ENCODE measurements at places on chromosomes 12 and 14.

GRCh38 chr14:87001333-87001732 lies 991.6 kb downstream of the GALC start:
- DNase-seq = no peak

- no peak for DNase-seq
Measured at GRCh38 chr12:122882908-122883558, 12.9 kb downstream of the VPS37B start.

- no peak for DNase-seq
Measured at GRCh38 chr14:95133282-95133681, 24.0 kb downstream of the DICER1 start.

DNA sequence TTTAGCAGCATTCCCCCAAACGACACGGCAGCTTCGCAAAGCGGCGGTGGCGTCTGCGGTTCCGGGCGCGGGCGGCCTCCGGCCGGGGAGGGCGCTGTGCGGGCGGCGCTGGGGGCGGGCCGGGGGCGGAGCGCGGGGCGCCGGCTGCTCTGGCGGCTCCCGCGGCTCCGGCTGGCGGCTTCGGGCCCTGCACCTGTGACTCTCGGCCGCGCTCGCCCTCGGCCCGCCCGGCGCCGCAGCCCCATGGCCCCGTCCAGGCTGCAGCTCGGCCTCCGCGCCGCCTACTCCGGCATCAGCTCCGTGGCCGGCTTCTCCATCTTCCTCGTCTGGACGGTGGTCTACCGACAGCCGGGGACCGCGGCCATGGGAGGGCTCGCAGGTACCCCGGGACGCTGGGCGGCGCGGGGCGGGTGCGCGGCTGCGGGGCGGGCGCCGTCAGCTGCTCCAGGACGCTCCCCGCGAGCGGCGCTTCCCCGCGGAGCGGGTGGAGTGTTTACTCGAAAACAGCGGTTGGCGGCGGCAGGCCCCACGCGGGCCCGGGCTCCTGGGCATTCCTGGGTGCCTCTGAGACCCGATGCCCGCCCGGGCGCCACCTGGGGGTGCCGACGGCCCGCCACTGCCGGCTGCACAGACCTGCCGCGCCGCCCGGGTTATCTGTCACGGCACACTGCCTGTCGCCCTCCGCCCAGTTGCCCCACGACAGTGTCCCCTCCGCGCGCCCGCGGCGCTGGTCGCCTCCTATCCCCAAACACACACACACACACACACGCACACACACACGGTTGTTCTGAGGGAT lies at the start of gene SLC48A1:
TSS of gene SLC48A1 (plus strand) at position 177 of the 796 bp plus-strand sequence. CDS start at position 244, 67 bp downstream.
- peak; percentile 67 for DNase-seq

- DNase-seq = no peak
Measured at GRCh38 chr12:10189653-10190052, 10.8 kb downstream of the TMEM52B start.

DNA sequence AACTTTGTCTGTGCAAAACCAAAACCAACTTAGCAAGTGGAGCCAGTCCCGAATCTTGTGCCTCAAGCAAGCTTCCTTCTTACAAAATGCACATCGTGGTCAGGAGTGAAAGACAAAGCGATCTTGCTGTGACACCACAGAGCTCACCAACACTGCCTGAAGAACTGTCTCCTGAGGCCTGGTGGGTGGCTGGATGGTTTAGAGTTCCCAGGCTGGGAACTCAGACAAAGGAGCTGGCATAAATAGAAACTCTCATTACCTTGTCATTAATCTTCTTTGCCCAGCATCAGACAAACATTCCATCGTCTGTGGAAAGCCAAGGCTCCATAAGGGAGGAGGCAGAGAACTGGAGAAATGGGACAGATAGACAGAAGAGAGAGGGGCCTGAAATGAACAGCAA lies 144.8 kb downstream of the KCNA5 start:
- no peak for DNase-seq

DNA sequence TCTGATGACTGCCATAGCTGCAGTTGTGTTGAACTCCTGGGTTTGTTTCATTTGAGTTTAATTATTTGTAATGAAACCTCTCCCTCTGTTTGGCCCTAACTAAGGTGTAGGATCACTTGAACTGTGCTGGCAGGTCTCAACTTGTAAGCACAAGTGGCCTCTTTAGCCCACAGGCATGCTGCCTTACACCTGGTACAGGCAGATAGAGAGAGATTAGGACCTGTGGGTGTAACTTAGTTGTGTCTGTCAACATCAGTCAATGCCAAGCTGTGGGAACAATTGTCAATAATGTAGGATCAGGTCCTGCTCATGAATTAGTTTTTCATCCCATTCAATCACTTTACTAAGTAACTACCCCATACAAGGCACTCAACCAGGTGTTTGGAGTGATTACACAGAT lies 263.0 kb upstream of the G2E3 start:
- no peak for DNase-seq

GRCh38 chr14:72679141-72679535 lies 214.8 kb downstream of the DPF3 start:
- no peak for DNase-seq

Data from small intestine (tissue), 16 donors.